ENCODE measurements at places on chromosomes 6 and 20.

GRCh38 chr6:128500749-128501600 lies 19.4 kb downstream of the PTPRK start:
- no peak for DNase-seq

GRCh38 chr6:2665146-2666070 lies 85.3 kb downstream of the MYLK4 start:
- no peak for DNase-seq

DNA sequence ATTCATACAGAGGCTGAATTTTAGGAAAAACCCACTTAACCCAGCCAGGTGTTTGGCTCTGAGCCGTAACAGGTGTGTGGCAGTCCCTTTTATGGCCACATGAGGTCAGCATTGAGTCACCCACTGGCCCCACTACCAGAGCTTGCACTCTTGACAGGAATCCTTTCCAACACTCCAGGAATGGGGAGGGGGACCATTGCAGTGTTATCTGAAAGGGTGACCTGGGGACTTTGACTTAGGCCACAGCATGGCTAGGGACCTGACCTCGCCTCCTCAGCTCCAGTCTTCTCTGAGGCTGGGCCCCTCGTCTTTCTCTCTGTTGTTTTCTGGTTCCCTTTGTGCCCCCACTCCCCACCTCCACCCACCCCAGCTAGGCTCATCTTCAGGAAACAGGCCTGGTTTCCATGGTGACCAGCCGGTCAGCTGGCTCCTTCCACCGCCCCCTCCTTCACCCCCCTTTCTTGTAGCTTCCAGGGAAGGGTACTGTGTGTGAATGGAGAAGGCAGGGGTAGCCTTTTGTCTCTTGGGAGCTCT lies 2.1 kb upstream of the TMEM151B start:
- DNase-seq: no peak

DNA sequence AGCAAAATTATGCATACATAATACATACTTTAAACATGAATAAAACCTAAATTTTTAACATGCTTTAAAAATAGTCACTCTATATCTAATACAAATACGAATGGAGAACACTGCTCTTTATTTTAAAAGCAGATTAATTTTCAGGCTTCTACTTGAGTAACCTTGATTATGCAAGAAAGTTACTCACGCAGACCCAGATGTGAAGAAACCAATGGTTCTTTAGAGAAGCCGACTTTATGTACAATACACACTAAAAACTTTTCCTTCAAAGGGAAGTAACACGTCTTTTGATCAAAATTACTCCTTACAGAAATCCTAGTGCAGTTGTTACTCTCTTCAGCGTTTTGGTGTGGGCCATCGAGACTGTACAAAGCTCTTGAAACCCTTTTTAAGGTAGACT lies 136.9 kb upstream of the SLC22A16 start:
- DNase-seq: peak; percentile 58

GRCh38 chr6:34319471-34319885 lies 70.7 kb upstream of the SMIM29 start:
- DNase-seq: no peak

GRCh38 chr20:49303065-49303552 lies 25.3 kb upstream of the ZNFX1 start:
- DNase-seq: no peak

GRCh38 chr6:32095338-32096086 lies 13.6 kb downstream of the TNXB start:
- no peak for DNase-seq

DNA sequence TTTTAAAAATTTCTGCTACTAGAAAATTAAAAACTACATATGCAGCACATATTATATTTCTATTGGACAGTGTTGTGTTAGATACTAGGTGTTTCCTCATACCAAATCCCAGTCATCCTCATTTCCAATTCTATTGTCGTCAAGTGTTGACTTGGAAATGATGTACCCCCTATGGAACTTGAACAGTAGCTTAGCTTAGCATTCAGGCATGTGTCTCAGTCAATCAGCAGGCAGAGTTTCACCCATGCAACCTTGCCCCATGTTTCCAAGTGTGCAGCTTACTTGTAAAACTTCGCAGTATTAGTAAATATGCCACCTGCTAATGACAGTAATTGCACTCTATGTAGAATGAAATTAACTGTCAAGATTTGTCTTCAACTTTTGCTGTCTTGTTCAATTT lies 59.5 kb downstream of the SAMD3 start:
- DNase-seq: no peak

- no peak for DNase-seq
These were observed 13.2 kb upstream of the NEDD9 start for GRCh38 chr6:11245381-11246256.

DNA sequence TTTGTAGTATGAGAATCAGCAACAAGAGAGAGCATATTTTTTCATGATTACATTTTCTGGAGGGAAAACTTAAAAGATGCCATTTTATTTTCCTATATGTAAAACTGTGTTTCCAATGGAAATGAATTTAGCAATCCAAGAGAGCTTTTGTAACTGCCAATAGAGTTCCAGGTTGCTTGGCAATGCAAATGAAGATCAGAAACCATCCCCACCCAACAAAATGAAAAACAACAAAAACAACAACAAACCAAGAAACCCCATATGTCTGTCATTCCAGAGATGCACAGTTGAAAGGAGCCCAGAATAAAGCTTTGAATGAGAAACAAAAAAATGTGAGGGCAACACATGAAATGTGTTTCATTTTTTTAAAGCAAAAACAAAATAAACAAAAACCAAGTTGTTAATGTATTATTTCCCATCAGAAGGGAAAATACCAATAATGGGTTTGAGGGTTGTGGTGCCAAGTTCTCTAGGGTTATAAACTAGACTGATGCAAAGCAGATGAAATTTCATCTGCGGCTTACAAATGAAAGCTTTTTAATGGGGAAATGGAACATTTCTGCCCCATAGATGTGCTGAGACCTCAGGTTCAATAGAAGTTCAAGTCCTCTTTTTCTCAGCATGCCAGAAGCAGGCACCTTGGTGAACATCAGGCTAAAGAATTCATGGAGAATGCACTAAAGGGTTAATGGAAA lies 121.5 kb upstream of the MCHR2 start:
- no peak for DNase-seq

All from amniotic epithelial cell (primary cell).